ENCODE measurements at places on chromosomes 12 and 14.

- DNase-seq: no peak
Measured at GRCh38 chr14:34203251-34203722, 252.4 kb upstream of the EGLN3 start.

- no peak for DNase-seq
Measured at GRCh38 chr12:58529114-58529665, 391.1 kb downstream of the LRIG3 start.

DNA sequence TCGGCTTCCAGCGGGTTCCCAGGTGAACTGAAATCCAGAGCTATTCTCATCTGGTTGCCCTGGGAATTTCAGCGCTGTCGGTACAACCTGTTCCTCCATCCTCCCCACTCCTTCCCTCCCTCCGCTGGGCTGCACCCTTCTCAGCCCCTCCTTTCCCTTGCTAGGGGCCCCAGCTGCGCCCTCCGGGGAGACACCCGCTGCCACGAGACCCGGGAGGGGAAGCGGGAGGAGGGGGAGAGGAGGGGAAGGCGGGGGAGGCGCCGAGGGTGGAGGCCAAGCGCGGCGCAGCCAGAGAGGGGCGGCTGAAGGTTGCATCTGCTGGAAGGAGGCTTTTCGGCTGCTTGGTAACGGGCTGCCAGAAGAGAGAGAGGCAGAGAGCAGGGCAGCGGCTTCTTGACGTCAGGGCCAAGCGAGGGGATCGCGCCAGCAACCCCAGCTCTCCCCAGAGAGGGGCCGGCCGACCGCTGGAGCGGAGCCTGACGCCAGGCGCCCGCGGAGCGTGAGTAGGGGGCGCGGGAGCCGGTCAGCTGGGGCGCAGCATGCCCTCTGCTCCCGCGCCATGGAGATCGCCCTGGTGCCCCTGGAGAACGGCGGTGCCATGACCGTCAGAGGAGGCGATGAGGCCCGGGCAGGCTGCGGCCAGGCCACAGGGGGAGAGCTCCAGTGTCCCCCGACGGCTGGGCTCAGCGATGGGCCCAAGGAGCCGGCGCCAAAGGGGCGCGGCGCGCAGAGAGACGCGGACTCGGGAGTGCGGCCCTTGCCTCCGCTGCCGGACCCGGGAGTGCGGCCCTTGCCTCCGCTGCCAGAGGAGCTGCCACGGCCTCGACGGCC lies at the start of gene KCNA5:
Gene KCNA5 (plus strand): TSS at position 291 of the 831 bp plus-strand sequence. CDS start 269 bp downstream, at position 560.
- DNase-seq: no peak

DNA sequence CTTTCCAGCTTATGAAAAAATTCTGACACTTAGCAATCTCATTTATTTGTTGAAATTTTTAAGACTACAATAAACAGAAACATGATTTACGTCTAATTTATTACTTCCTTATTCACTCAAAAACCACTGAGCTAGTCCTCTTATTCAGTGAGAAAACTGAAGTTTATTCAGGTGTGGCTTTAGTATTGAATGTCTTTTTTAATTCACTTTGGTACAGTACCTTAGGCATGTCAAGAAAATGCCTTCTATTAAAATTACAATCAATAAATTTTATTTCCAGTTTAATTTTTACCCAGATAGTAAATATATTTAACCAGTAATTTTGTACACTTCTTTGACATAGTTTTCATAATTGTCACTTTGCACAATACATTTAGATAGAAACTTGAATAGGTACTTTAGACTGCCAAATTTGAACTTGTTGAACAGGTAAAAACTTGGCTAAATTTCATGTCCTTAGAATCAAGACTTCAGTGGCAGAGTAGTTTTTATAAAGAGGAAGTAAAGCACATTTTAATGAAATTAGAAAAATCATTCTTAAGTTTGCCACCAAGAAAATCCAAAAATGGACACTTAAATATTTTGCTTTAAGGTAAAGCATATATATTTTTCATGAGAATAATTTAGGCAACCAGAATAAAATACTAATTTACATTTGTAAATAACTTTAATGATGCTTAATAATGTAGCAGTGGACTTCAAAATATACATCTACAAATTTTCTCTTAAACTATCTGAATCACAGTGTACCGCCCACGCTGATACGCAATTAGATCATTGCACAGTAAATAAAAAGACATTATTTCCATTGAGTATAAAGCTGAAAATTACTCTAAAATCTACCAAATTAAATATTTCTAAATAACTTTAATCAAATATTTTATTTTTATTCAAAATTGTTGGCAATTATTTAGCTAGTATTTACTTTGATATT lies 159.1 kb downstream of the RASSF9 start:
- DNase-seq: no peak

GRCh38 chr12:82740129-82741000 lies 53.7 kb downstream of the TMTC2 start:
- no peak for DNase-seq

GRCh38 chr12:26121323-26122060 lies 3.3 kb downstream of the BHLHE41 start:
- DNase-seq: no peak

- no peak for DNase-seq
Measured at GRCh38 chr14:25050269-25051150, 563 bp upstream of the STXBP6 start.
